ENCODE measurements at places on chromosomes 7 and 10.

GRCh38 chr10:42975558-42976340, 101.1 kb upstream of the RET start:
- DNase-seq, result no peak

DNA sequence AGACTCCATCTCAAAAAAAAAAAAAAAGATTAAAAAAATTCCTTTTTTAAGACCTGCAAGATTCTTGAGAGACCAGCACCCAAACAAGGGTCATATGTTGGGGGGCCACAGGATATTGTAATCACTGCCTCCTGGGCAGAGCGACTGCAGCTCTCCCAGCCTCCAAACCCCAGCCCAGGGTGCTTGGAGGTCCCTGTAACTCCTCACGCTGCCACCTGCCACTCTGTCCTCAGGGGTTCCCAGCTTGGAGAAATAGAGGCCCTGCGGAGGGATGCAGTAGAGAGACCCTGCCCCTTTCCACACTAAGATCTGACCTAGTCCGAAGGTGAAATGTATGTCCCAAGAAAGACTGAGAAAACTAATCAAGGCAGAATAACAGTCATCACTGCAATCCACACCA, 343.7 kb downstream of the GRID1 start:
- DNase-seq, result no peak

GRCh38 chr10:2619472-2619871, 447.9 kb upstream of the PFKP start:
- no peak for DNase-seq

DNA sequence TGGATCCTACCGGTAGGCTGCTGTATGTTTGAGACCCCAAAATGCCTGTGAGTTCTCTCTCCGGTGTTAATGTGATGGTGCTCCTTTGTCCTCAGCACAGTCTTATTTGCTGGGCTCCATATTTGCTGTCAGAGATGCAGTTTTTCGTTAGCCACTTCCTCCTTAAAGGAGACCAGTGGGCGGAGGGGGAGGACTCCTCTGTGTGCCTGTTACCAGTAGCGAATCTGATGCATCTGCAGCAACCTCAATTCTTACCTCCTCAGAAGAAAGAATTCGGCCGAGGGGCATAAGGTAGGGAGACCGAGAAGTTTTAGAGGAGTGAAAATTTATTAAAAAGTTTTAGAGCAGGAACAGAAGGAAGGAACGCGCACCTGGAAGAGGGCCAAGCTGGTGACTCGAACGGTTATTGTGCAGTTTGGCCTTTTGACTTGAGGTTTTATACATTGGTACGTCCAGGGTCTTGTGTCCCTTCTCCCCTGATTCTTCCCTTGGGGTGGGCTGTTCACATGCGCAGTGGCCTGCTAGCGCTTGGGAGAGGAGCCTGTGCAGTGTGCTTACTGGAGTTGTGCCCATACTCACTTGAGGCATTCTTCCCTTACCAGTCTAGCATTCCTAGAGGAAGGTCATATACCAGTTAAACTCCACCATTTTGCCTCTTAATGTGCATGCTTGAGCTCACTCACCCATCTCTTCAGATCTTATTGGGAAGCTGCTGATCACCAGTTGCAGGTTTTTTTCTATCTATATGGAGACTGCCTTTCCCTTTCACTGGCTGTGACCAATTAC, 49.5 kb downstream of the GNAI1 start:
- no peak for DNase-seq
